ENCODE measurements at places on chromosomes 13 and 19.

DNA sequence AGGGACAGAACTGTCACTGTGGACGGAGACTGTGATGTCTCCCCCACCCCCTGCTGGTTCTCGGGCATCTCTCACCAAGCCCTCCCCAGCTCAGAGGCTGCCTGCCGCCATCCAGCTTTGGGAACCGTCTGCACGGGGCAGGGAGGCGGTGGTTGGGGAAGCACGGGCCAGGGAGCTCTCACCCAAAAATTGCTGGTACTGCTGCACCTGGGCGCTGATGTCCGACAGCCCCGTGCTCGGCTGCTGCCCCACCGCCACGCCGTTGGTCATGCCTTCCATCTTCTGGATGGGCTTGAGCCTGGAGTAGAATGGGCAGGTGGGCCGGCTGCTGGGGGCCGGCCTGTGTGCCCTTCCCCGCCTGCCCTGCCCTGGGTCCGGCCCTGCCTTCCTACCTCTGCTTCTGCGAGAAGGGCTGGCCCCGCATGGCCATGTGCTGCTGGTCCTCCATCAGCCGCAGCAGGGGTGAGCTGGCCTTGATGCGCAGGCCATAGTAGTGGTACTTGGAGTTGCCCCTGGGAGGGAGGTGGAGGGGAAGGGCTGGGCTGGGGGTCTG lies 16.1 kb downstream of the DCAF15 start:
- no peak for DNase-seq

- peak; percentile 49 for DNase-seq
These were observed 127.5 kb downstream of the SIPA1L3 start for GRCh38 chr19:38034492-38034860.

DNA sequence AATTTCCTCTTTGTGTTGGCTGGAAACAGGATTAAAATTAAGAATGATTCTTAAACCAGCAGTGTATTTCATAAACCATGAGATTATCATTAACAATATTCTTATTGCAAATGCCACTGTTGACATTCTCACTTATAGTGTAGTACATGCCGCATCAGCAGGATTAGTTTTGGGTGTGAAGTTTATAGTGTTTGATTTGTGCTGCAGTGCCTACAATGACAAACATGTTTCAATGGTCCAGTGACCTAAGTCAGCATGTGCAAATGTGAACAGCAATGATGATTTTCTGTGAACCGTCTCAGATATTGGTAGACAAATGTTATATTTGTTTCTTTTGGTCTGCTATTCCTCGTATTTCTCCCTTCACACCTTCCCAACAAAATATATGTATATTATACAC lies 49.8 kb upstream of the TDRD3 start:
- DNase-seq: no peak

DNA sequence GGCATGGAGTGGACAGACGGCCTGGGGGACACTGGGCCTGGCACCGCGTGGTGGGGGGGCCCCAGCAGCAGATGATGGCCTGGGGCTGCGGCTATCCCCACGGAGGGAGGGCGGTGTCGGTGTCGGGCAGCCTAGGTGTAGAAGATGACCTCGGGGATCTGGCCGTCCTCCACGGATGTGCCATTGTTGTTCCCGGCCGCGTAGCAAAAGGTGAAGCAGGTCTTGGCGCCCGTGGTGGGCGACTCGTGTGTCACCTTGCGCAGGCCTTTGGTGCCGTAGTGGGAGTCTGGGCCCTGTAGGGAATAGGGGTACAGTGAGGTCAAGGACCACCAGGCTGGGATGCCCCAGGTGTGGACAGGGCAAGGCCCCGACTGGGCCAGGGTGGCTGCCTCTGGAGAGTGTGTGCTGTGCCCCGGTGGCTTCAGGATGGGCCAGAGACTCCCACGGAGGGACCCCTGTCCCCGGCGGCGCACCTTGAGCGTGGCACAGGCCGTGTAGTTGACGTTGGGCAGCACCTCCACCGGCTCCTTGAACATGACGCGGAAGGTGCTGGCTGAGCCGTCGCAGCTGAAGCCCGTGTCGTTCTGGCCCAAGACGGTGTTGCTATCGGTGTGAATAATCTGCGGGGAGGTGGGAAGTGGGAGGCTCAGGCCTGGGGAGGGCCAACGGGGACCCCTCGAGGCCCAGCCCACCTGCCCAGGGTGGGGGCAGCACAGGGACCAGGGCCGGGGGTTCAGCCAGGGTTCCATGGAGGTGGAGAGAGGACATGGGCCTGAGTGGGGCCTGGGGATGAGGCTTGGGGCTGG lies 29.0 kb downstream of the BTBD2 start:
- no peak for DNase-seq

GRCh38 chr19:307111-307531 lies 15.9 kb upstream of the PLPP2 start:
- DNase-seq: no peak

DNA sequence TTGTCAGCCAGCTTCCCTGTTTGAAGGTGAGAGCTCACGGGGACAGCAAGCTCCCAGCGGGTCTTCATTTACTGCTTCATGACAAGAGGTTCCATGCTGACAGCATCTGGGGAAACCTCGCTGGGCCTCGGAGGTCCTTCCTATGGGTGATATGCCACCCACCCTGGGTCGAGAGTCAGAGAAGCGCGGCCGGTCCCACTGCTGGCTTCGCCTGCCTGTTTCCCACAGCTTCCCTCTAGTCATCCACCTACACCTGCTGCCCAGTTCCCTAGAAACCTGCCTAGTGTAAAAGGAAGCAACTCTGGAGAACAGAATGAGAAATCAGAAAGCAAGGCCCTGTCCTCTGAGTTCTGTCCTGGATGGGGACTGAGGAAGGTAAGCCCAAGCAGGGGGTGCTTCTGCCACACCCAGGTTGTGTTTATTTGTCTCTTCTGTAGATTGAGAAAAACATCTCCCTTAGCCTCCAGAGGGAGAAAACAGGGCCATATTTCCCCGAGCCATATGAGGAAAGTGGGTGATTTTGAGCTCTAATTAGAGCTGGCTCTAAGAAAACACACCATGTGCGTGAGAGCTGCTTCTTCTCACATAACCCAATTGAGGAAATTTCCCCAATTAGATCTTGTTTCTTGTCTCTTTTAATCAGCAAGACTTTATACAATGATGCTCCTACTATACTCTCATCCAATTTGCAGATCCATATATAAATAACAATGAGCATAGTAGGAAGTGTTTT lies 504.3 kb downstream of the IRS2 start:
- DNase-seq: no peak

- no peak for DNase-seq
These were observed 1.1 kb downstream of the SHISA2 start for GRCh38 chr13:26050568-26051230.
